ENCODE measurements at places on chromosomes 11 and 22.

DNA sequence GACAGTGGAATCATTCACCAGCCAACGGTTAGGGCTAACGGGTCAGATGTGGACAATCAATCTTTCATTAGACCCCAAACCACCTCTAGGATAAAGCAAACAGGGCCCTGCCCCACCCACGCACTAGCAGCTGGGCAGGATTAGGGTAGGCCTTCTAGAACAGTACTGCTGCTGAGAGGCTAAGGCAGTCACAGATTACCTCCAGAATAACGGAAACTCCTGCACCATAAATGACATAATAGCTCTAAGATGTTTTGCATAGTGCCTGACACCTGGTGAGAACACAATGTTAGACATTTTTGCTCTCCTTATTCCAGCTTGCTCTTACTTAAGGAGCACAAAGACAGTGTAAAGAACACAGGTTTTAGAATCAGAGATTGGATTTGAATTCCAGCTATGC, 1.8 kb downstream of the SYTL2 start:
- no peak for DNase-seq

GRCh38 chr11:297586-298405, 1.5 kb downstream of the IFITM5 start:
- DNase-seq, result no peak

DNA sequence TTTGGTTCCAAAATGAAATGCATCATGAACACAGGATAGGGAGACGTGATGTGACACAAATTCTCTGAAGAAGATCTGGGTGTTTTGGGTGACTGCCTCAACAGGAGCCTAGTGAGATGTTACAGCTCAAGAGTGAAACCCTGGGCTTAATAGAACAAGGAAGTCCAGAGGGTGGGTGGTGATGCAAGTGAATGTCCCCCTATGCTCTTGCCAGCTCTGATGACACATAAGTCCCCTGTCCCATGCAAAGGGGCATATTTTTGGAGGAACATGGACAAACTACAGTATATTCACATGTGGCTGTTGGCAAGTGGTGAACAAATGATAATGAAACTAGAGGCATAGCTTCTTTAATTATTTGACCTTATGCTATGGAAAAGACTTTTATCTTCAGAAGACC, 9.2 kb downstream of the CRTAM start:
- no peak for DNase-seq

DNA sequence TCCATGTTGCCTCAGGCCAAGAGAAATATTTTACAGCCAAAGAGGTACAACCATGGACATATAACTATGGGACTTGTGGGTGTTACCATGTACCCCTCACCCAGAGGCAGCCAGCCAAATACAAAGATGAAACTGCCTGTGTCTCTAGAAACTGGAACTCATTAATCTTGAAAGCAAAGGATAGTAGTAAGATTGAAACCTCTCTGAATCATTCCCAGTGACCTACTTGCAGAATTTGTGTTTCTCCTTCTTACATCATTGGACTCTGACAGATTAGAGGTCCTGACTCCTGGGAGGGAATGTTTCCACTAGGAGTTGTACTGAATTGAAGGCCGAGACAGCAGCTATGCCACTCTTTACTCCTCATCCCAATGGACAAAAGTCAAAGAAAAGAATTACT, 257.4 kb upstream of the UBASH3B start:
- DNase-seq, result no peak

- no peak for DNase-seq
Measured at GRCh38 chr11:108561535-108561991, 32.0 kb downstream of the EXPH5 start.

- no peak for DNase-seq
Measured at GRCh38 chr22:22406445-22407027, 102.0 kb downstream of the ZNF280B start.

DNA sequence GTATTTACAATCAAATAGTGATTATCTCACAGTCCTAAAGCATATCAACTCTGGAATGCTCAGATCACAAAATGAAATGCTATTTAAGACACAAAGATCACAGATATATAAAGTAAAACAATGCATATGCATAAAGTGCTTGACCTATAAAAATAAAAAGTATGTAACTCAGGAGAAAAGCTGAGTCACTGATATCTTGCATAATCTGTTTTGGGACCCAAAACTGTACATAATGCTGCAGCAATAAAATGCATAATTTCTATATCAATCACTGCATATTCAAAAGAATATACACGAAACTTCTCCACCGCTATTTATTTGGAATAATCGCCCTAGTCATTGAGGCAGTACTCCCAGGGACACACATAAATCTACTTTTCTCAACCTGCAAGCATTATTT, 34.9 kb upstream of the GRIA4 start:
- DNase-seq, result no peak

DNA sequence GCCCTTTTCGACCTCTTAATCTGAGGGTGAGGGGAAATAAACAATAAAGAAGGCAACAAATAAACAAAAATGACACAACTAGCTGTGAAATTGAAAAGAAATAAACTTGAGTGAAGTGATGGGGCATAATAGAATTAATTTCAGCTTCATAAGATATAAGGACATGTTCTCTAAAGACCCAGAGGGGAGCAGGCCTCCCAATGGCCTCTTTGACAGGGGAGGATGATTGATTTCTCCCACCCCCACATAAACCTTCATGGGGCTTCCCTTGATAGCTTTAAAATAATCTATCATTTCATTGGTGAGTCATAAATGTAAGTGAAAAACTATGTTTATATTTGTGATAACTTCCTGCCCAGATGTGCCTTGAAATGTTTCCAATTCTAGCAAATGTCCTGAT, 226.3 kb upstream of the RAG2 start:
- DNase-seq, result no peak

- DNase-seq, result peak; percentile 48
Measured at GRCh38 chr11:122159173-122159721, 43.2 kb upstream of the BLID start.

DNA sequence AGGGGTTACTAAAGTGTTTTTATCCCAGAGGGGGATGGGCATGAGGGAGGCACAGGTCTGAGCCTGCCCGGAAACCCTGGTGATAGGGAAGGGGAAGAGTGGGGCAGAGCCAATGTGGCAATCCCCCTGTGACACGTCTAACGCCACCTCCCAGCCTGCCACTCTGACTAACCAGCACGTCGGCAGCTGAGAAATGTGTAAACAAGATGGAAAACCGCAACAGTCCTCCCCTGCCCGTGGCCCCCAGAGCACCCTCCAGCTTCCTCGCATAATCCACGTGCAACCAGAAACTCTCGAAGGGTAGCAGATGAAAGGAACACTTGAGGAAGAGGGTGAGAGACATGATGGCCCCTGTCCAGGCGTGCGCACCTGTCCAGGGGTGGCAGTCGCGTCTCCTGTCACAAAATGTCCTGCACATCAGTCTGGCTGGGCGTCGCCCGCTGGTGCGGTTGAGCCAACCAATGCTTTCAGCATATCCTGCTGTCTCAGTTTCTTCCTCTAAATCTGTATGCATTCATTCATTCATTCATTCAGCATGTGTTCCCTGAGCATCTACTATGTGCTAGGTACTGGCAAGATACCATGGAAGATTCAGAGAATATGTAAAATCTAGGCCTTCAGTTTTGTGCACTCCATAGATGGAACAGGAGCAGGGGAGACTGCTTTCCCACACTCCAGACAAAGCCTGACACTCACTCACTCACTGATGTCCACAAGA, 4.5 kb downstream of the TMPRSS4 start:
- no peak for DNase-seq

DNA sequence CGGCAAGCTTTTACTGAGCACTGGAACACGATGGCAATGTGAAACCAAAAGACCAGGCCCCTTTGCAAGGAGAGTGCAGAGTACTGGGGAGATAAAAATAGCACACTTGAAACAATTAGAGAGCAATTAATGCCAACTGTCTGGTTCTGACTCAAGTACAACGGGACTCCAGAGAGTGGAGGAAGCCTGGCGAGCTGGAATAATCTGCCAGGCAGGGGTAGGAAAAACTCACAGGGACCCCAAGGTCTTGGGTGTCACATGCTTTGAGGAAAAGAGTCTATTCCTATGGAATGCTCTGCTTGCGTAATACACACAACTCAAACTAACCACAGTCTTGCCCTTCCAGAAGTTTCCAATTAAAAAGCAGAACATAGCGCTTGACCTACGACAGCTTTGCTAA, 113.0 kb upstream of the CLMP start:
- DNase-seq, result peak; percentile 100

Measured in NCI-H1105 treated with DMSO at 0.1 percent for 48 hours (cell line).